ENCODE measurements at places on chromosomes 16 and 17.

- DNase-seq: no peak
These were observed 327.8 kb upstream of the MAF start for GRCh38 chr16:79928142-79928873.

DNA sequence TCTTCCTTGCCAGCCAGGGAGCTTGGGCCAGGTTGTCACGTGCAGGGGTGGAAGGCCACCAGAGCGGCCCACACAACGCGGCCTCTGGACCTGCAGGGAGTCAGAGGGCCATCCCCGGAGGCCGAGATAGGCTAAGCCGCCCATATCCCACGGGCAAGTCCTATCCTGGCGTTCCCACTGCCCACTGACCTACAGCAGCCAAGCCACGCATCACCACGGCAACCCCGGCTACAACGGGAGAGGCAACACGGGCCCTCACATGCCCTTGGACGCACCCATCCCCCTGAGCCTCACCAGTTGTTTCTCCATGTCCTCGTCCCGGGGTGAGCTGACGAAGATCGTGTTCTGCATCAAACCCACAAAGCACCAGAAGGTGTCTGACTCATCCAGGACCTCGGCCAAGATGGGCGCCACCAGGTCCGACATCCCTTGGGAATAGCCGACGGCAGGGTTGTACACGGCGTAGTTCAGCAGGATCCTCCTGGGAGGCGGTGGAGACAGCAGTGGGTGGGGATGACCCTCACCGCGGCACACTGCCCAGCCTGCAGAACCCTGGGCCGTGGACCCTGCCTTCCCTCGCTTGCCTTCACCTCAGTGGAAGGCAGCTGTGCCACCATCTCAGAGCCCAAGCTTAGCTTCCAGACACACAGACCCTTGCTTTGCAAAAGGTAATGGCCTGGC lies 88.2 kb downstream of the TBC1D16 start:
- DNase-seq: no peak

- no peak for DNase-seq
These were observed 816.2 kb downstream of the CDH11 start for GRCh38 chr16:64305663-64306062.

DNA sequence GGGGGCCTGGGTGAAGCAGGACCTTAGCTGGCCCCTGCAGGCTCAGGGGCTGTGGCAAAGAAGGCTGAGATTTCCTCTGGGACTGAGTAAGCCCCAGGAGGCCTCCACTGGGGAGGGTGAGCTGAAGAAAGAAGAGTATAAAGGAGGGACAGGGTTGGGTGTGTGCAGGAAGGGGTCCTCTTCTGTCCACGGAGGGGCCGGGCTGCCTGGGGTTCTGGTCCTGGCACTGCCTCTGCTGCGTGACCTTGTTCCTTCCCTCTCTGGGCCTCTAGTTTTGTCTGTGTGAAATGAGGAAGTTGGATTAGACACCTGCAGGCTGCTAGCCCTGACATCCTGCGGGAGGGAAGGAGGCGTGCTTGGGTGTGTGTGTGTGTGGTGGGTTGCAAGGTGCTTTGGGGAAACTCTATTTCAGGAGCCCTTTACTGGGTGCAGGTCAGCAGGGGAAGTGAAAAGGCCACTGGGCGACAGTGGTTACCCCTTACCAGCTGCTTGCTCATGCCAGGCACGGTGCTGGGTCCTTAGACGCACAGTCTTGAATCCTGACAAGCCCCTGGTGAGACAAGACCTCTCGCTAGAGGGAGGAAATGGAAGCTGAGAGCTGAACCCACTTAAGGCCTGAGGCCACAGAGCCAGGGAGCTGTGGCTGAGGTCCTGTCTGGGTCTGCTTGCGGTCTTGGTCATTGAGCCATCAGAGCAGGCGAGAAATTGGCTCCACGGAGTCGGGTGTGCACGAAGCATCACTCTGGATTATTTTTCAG lies 60.7 kb downstream of the OR1D5 start:
- DNase-seq: no peak

DNA sequence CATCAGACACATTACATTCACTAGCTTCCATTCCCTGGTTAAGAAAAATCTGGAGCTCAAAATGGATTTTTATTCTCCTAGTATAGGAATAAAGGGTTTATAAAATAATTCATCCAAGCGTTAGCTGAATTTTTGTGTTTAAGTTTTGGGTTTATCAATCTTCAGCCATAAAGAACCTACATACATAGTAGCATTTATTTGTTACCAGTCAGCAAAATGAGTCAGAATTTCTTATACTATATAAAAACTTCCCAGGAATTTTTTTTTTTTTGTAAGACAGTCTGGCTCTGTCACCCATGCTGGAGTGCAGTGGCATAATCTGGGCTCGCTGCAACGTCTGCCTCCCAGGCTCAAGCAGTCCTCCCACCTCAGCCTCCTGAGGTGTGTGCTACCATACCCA lies 40.2 kb upstream of the SLC12A3 start:
- no peak for DNase-seq

DNA sequence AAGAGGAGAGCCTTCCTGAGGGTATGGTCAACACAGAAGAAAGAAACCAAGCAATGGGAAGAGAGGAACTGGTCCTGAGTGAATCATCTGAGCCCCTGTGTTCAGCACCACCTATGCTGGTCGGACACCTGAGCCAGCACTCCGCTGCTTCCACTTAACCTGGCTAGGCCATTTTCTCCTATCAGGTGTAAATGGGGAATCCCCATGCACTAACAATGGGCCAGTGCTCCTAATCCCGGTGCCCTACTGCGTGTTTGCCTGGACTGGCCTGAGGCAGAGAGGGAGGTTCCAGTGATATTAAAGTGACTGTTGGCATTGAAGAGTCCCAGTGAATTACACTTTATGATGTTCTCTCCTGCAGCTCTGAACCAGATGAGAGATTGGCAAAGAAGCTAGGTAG lies 34.4 kb upstream of the XYLT2 start:
- no peak for DNase-seq

- DNase-seq: no peak
These were observed 2.1 kb upstream of the SEPTIN12 start for GRCh38 chr16:4790261-4790660.

DNA sequence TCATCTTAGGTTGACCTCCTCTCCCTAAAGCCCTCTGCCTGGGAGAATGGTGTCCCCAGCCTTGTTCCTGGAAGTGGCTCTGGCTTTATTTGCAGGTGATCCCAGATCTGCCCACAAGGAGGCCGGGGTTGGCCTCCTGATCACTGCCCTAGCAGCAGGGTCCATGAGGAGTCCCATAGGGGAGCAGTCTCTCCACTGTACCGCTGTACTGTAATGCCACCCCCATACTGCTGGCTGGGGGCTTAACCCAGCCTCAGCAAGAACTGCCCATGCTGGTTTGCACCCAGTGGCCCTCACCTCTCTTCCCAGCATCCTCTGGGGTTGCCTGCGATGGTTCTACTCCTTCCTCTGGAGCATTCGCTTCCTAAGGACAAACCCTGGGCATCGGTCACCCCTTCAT lies 39.1 kb downstream of the PSME3IP1 start:
- no peak for DNase-seq

DNA sequence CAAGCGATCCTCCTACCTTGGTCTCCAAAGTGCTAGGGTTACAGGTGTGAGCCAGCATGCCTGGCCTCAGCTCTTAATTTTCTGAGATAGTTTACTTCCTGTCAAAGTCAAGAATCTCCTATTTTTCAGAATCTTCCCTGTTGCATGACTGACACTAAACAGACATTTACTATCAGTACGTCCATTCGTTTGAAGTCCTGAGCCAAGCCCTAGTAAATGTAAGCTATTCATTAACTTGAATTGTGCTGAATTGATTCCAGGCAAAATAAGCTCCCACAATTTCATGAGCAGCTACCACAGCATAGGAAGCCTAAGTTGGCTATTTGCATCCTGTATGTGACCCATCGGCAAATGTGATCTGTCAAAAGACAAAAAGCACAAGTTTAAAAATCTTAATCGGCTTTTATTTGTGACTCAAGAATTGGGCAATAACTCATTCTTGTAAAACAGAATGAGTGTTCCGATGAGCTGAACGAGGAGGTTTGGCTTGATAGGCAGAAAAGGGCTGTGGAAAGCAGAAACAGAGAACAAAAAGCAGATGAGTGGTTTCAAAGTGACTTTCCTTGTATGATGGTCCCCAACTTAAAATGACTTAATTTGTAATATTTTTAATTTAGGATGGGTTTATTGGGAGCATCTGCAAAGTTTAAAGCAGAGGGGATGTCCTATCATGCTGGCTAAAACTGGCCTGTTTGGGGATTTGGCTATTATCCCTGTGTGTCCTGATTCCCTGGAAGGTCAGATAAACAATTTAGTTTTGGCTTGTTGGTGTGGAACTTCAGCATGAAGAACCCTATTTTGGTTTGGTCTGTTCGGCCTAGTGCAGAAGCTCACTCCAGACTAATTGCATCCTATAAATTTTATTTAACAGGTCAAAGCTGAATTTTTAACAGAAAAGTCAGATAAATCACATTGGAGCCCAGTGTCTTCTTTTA lies 14.2 kb downstream of the RNF112 start:
- DNase-seq: no peak

GRCh38 chr16:56792967-56793366 lies 63.0 kb downstream of the NUP93 start:
- no peak for DNase-seq

- DNase-seq: peak; percentile 7
These were observed 54.8 kb downstream of the SPECC1 start for GRCh38 chr17:20063665-20064648.

DNA sequence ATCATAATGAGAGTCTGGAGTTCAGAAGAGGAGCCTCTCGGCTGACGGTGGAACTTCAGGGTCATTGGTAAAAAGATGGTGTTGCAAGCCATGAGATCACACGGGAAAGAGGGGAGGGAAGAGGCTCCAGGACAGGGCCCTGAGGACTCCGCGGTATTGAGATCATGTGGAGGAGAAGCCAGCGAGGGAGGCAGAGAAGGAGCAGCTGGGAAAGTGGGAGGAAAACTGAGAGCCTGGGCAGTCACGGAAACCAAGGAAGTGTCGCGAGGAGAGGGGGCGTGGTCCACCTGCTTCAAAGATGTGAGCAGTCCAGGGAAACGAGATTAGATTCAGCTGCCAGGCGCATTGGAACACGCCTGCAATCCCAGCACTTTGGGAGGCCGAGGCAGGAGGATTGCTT lies 27.7 kb upstream of the SBK1 start:
- DNase-seq: no peak

DNA sequence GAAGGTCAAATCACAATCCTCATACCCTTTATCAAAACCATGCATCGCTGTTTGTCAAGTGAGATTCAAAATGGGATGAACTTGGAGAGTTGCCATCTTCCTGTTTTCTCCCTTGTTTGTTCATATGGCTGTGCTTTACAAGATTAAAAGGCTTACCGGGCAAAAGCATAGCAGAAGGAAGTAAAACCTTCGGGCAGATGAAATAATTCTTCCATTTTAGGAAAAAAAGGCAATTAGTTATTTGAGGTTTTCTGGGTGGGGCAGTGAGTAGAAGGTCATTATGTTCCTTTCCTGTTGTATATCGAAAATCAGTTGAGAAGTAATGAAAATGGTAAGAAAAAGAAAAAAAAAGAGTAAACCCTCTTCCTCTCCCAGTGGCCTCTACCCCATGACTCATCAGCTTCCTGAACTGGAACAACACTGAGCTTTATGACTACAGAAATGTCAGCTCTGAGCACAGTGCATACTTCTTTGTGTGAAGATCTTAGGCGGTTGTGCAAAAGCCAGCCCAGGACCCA lies 369.2 kb downstream of the CDH13 start:
- DNase-seq: no peak

DNA sequence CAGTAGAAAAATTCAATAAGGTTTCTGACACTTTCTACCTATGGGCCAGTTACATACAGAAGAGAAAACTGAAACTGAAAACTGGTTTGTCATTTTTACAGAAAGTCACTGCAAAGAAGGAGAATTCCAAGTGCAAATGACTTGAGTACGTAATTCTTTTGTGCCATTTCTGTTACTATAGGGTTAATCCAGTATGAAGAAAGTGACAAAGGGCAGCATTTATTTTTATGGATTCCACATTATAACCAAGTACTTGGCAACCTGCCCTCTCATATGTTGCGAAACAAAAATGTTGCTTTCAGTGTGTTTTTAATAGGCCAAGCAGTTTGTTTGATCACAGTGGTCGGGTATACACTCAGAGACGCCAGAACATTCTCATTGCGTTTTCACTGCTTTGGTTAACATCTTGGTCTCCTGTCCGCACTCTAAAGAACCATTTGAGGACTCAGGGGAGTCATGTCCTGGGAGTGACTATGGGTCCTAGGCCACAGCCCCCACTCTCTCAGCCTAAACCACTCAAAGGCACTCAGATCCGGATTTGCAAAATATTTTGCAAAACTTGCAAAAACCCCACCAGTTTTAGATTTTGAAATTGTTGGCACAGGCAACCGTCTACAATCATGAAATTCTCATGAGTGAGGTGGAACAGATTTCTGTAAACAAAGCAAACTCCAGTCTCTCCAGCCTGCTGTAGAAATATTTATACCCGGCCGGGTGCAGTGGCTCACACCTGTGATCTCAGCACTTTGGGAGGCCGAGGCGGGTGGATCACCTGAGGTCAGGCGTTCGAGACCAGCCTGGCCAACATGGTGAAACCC lies 15.4 kb upstream of the HELZ start:
- DNase-seq: no peak

DNA sequence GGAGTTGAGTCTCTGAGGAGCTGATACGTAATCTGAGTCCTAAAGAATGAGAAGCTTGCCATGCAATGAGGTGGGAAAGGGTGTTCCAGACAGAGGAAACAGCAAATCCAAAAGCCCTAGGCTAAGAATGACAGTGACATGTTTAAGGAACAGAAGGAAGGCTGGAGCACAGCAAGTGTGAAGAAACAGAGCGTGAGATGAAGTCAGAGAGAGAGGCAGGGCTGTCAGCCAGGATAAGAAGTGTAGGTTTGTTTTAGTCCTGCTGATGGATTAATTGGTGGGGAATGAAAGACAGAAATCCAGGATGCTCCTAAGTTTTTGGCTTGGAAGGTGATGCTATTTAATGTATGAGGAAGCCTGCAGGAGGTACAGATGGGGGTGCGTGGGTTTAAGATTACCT lies 14.5 kb downstream of the MMP28 start:
- DNase-seq: no peak

DNA sequence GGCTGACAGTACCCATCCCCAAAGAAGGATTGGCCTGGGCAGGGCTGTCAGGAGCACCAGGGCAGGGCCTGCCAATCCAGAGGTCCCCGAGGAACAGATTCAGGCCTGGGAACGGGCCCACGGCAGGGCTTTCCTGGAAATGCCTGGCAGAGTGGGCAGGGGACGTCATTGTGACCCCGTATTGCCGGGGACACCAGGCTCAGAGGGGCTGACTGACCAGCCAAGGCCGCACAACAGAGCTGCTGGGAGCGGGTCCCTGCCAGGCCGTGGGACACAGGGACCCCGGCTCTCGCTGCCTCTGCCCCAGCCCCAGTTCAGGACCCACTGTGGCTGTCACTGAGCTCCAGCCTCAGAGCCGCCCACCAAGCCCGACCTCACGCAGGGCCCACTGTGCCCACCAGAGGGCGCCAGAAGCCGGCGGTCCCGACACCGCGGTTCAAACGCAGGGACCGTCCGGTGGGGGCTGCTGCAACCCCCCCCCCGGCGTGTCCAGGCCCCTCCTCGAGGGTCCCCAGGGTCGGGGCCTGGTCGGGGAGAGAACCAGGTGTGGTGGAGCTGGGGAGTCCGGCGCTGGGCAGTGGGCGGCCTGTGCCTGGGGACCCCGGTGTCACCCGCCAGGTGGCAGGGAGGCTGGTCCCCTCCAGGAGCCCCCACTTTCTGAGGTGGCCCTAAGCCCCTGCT lies 15.2 kb upstream of the SSTR5 start:
- peak; percentile 72 for DNase-seq
